ENCODE measurements at places on chromosomes 7 and 10.

- DNase-seq: no peak
- H3K27me3 ChIP-seq: no peaks in the 10 kb centered on the region
- peaks cover 50% of the 10 kb centered on the region for H3K4me1 ChIP-seq
These were observed 7.2 kb downstream of the TNPO3 start for GRCh38 chr7:129047761-129048160.

GRCh38 chr10:72564596-72564995 lies 61.3 kb downstream of the MICU1 start:
- DNase-seq: peak; percentile 61
- no peaks in the 10 kb centered on the region for H3K27me3 ChIP-seq
- peaks cover 41% of the 10 kb centered on the region for H3K4me1 ChIP-seq
- no peak overlapping the region for H3K4me3 ChIP-seq

- peaks cover 29% of the 10 kb centered on the region for H3K36me3 ChIP-seq
- no peak overlapping the region for H3K4me3 ChIP-seq
- no peaks in the 10 kb centered on the region for H3K27me3 ChIP-seq
- no peak for DNase-seq
These were observed 37.5 kb downstream of the NET1 start for GRCh38 chr10:5449823-5450222.

DNA sequence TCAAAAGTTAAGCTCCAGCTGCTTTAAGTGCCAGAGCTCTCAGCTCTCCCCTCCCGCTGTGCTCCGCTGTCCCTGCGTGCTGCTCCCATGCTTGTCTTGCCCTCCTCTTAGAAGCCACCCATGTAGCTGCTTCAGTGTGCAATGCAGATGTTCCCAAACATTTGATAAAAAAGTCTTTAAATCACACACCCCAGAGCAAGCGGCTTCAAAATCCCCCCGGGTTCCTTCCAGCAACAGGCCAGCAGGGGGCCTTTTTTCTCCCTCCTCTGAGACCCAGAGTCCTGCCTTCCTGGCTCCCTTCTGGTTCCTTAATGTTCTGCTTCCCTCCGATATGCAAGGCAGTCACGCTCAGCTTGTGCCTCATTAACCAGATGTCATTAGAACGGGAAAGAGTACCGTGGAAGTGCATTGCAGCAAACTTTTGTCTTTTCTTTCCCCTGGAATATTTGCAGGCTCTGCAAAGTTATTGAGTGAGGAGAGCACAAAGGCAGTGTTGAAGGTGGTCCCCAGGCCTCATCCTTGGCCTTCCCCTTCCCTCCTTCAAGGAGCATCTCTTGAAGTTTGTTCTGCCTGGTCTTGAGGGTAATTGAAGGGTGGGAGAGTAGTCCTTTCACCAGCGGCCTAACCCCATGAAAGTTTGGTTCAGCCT lies 25.5 kb downstream of the LDB3 start:
- no peaks in the 10 kb centered on the region for H3K36me3 ChIP-seq
- H3K27me3 ChIP-seq: peaks cover 4% of the 10 kb centered on the region
- H3K27ac ChIP-seq: no peak overlapping the region
- peak; percentile 76 for DNase-seq
- peaks cover 4% of the 10 kb centered on the region for H3K4me1 ChIP-seq
- no peak overlapping the region for H3K4me3 ChIP-seq

DNA sequence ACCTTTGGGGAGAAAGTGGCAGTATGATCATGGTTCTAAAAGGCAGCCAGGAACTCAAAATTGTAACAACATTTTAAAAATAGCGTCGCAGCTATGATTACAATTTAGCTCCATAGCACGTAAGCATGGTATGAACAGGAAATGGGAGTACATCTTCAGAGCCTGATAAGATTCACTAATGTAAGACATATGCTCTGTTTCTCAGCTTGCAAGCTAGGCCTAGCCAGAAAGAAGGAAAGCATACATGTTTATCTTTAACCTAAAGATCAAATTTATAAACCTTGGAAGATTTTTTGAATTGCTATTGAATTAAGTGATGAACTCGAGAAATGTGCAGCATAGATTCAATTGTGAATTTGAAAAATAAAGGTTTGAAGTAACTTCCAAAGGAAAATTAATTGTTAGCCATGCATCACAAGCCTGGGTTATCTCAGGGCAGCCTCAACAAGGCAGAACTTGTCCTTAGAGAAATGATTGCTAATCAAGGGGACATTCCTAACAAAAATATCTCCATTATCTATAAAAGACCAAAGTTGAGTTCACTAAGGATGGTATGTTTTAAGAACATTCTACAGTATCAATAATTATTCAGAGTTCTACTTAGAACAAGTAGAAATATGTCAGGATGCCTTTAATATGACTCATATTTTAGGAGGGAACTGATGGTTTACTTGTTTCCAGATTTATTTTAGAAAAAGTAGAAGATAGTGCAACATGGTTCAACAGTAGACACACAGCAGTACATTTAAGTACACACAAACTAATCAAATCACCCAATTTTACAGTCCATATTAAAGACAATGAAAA lies 38.8 kb upstream of the SEPTIN7 start:
- DNase-seq: no peak
- H3K4me3 ChIP-seq: no peak overlapping the region
- no peaks in the 10 kb centered on the region for H3K4me1 ChIP-seq
- no peak overlapping the region for H3K27ac ChIP-seq

DNA sequence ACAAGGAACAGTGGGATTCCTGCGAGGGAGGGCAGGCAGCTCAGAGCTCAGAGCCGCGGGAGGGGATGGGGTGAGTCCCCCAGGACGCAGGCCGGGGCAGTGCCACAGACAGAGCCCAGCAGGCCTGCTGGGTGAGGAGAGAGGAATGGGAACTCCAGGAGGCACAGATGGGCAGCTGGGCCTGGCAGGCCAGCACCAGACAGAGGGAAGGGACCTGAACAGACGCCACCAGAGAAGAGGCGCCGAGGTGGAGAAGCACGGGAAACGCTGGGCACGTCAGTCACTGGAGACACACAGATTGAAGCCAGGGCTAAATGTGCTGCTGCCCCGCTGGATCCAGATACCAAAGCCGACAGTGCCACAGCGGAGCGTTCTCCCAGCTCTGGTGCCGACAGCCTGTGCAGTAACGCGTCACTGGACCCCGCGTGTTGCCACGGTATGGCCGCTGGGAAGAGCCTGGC lies 225.8 kb downstream of the MAD1L1 start:
- no peaks in the 10 kb centered on the region for H3K27me3 ChIP-seq
- H3K36me3 ChIP-seq: no peaks in the 10 kb centered on the region
- no peak overlapping the region for H3K4me3 ChIP-seq
- H3K27ac ChIP-seq: no peak overlapping the region
- peaks cover 2% of the 10 kb centered on the region for H3K4me1 ChIP-seq
- DNase-seq: no peak

DNA sequence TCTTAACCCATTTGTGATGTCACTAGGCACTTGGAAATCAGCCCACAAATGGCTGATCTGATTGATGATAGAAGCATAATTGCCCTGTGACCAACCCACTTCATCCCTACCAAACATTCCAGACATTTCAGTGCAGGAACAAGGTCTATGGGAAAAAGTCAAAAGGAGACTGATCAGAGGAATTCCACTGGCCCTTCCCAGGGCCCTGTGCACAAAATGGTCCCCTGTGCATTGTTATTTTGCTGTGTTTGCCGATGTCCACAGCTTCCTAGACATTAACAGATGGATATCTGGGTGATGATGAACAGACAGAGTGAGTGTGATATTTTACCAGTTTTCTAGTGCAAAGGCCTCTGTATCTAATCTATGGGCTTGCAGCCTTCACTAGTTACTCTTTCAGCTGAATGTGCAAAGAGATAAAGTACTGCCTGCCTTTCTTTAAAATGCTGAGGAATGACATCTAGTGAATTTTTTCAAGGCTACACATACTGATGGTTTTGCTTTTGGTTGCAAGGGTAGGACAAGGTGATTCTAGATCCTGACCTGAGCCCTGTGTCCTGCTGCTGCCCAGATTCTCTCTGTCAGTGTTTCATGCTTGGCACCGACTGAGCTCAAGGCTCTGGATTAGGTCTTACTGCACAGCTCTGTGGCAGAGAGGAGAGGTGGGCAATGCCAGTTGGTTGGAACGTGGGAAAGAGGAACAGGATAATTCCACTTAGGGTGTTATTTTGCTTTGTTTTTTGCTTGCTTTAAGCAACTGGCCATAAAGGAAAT lies 55.4 kb downstream of the CALD1 start:
- H3K36me3 ChIP-seq: no peaks in the 10 kb centered on the region
- DNase-seq: no peak
- no peak overlapping the region for H3K4me3 ChIP-seq
- H3K27ac ChIP-seq: no peak overlapping the region
- H3K27me3 ChIP-seq: no peaks in the 10 kb centered on the region
- no peaks in the 10 kb centered on the region for H3K4me1 ChIP-seq

- H3K27me3 ChIP-seq: no peaks in the 10 kb centered on the region
- DNase-seq: no peak
- no peaks in the 10 kb centered on the region for H3K36me3 ChIP-seq
- H3K4me1 ChIP-seq: no peaks in the 10 kb centered on the region
These were observed 844.4 kb downstream of the GATA3 start for GRCh38 chr10:8898745-8899330.

- no peak overlapping the region for H3K4me3 ChIP-seq
- DNase-seq: no peak
- H3K4me1 ChIP-seq: no peaks in the 10 kb centered on the region
These were observed 221.2 kb downstream of the CCSER2 start for GRCh38 chr10:84549368-84550165.

- peaks cover 43% of the 10 kb centered on the region for H3K27me3 ChIP-seq
- no peak overlapping the region for H3K27ac ChIP-seq
- H3K4me3 ChIP-seq: peak overlapping the region; percentile 74
- H3K36me3 ChIP-seq: no peaks in the 10 kb centered on the region
These were observed 701 bp upstream of the GBX1 start for GRCh38 chr7:151168003-151168786.

DNA sequence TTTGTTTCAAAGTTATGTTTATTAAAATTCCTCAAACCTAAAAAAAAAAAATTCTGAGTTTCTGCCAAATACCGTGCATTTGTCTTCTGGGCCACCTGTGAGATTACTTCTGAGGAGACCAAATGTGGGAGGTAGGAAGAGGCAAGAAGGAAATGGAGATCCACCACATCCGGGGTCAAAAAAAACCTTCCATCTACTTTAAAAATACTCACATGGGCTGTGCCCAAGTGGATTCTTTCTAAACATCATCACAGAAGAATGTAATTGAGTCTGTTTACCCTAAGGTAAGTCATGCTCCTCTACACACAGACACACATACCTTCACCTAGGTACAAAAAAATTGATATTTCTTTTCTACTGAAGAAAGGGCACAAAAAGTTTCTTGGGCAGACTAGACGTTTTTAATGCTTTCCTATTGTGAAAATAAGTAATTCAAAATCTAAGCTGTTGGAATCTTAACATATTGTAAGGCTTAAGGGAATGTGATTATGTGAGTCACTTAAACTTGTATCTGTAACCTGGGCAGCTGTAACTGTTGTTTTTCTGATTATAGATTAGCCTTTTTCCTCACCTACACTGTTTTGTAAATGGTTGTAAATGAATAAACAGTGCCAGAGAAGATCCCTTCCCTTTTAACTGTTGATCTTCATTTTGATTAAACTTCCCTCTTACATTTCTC lies 19.1 kb upstream of the SPOCK2 start:
- H3K4me1 ChIP-seq: peaks cover 55% of the 10 kb centered on the region
- H3K27me3 ChIP-seq: no peaks in the 10 kb centered on the region
- H3K27ac ChIP-seq: peak overlapping the region; percentile 93
- peaks cover 28% of the 10 kb centered on the region for H3K36me3 ChIP-seq

DNA sequence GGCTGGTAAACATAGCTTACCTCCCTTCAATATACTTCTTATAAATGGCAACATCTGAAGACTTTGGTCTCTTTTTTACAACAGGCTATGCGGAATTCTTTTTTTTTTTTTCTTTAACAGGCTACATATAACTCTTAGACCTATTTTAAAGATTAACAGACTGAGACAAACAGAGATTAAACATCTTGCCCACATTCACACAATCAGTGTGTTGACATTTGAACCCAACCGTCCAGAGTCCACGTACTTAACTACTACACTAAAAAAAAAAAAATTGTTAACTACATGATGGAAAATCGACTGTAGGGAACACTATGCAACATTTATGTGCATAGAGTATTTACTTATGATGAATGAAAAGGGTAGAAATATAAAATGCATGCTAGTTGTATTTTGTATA lies 298.5 kb downstream of the ELMO1 start:
- H3K4me3 ChIP-seq: no peak overlapping the region
- H3K4me1 ChIP-seq: peaks cover 7% of the 10 kb centered on the region
- peaks cover 29% of the 10 kb centered on the region for H3K36me3 ChIP-seq
- H3K27me3 ChIP-seq: no peaks in the 10 kb centered on the region
- DNase-seq: no peak

DNA sequence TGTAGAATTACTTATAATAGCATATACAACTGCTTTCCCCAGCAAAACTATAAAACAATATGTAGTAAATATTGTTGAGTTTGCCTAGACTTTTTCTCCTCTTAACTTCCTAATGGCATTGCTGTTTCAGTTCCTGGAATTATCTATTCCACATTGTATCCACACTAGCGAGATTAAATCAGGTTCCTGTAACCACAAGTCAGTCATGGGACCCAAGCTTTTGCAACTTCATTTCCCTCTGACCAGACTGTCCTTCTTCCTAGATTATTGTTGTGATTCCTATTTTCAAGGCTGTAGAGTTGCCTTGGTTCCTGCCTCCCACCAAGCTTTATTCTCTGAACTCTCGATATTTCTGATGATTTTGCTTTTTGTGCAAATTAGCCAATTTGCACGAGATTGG lies 173.3 kb upstream of the ZNF804B start:
- H3K27ac ChIP-seq: no peak overlapping the region
- H3K27me3 ChIP-seq: no peaks in the 10 kb centered on the region
- H3K36me3 ChIP-seq: no peaks in the 10 kb centered on the region
- H3K4me3 ChIP-seq: no peak overlapping the region
- no peak for DNase-seq
- no peaks in the 10 kb centered on the region for H3K4me1 ChIP-seq

DNA sequence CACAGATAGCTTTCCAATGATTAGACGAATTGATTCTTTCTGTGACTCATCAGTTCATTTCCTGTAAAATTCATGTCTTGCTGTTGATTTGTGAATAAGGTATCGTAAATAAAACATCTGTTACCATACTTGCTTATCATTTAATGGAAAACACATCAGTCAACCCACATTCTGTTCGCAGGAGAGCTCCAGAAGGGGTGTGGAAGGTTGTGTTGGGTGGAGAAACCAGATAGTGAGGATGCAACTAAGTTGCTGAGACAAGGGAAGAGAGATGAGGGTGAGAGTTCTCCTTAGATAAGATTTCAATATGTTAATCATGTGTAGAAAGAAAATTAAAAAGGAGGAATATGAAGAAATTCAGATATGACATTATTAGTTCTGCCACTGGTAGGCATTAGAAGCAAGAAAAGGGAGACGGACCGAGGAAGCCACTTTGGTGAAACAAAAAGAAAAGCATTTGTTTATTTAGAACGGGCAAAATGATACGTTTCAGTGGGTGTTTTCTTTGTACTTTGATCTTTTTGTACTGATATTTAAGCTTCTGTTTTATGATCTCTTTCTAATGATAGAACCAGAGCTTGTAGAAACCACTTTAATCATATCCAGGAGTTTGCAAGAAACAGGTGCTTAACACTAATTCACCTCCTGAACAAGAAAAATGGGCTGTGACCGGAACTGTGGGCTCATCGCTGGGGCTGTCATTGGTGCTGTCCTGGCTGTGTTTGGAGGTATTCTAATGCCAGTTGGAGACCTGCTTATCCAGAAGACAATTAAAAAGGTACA lies 7.8 kb downstream of the CD36 start:
- no peaks in the 10 kb centered on the region for H3K27me3 ChIP-seq
- no peaks in the 10 kb centered on the region for H3K36me3 ChIP-seq
- no peak overlapping the region for H3K27ac ChIP-seq
- no peak for DNase-seq
- no peaks in the 10 kb centered on the region for H3K4me1 ChIP-seq

All from activated CD4-positive, alpha-beta T cell treated with anti-CD3 and anti-CD28 coated beads, Interleukin-2, amount 10 ng/mL, durations not matched to agents 24 days and 14 days (primary cell).